ENCODE measurements at places on chromosomes 16 and 17.

GRCh38 chr17:80482058-80482318, 5.6 kb upstream of the NPTX1 start:
- no peak for DNase-seq

DNA sequence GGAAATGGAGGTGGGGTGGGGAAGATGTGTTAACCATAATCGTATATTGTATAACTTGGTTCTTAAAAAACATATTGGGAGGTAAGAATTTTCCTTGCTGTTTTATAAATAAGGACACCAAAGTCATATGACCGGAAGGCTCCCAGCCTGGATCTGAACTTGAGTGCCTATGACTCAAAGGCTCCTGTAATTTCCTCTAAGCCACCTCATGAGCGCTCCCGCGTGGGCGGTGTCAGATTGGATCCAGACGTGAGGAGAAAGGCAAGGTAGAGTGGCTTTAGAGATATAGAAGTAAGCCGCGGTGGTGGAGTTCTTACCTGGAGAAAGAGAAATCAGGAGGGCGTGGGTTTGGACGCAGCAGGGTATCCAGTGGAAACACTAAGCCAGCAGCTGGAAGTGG, 196.2 kb upstream of the NLRP1 start:
- no peak for DNase-seq

- DNase-seq, result no peak
These were observed 38.1 kb upstream of the IRX3 start for GRCh38 chr16:54324716-54325115.

DNA sequence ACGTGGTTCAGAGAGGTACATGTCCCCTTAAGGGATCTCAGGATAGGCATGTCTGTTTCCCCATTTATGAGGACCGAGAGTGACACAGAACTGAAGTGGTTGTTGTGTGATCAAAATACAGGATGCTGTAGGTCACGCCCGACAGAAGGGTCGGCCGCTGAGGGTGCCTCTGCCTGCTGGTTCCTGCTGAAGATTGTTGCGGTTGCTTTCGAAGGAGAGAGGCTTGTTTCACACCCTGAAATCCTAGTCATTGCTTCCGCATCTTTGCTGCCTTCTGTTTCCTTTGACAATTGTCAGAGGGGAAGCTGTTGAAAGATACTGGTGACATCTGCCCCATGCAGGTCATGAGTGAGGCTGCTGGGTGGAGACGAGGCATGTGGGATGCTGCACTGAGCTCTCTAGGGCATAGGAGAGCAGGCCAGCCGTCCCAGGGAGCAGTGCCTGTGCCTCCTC, 3.8 kb upstream of the NAT9 start:
- peak; percentile 91 for DNase-seq

DNA sequence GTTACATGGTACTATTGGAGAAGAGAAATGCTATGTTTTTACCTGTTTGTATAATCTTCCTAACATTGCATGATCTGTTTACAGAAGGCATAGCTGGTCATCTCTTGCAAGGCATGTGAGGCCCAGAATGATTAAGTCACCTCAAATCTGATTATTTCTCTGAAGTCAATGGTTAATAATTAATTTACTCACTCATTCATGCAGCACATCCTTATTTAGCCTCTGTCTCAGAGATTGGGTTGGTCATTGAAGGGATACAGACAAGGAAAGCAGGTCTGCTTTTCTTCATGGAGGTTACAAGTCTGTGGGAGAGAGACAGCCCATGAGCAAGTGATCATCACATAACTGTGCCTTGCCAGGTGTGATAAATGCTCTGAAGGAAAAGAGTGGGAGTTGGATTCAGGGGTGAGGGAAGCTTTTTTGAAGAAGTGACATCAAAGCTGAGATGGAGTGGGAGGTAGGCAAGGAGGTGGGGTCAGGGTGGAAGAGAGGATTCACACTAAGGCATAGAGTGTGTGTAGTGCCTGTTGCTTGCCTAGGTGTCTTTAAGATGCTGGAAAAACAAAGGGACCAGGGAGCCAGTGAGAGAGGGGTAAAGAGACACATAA, 16.3 kb upstream of the RBFOX1 start:
- DNase-seq, result no peak

GRCh38 chr16:75630052-75630451, 7.0 kb upstream of the ADAT1 start:
- no peak for DNase-seq

DNA sequence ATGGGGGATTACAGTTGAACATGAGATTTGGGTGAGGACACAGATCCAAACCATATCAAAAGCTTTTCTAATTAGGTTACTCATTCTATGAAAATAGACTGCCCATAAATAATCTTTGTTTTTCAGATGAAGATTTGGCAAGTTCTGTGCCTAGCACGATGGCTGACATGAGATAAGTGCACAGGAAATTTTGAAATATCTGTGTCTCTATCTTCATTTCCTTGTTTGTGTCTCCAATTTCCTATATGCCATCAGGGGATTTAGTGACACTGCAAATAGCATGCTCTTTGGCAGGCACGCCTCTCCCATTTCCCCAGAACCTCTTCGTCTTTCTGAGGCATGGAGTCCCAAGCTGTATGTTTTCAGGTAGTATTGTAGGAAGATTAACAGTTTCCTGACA, 544.6 kb downstream of the CDH13 start:
- DNase-seq, result no peak

DNA sequence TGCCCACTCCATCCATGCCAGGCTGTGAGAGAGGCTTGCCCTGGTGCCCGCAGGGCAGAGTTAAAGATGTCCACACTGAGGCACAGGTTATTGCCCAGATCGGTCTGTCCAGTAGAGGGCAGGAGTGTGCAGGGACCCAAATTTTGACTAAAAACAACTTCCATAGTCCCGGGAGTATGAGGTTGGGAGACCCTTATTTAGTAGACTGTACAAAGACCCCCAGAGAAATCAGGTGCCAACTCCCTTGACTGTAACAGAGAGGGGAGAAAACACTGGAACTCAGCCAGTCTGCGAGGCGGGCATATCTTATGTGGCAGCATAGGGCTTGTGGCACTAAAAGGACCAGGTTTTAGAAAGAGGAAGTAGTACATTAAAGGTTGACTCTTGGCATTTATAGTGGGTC, 43.4 kb downstream of the HNF1B start:
- no peak for DNase-seq

All from GM12864 (cell line).